ENCODE measurements at places on chromosomes 4 and X. TPM values are rescaled to one million over a fixed set of nuclear protein-coding genes. Genes with fewer than 3 reads are reported as not detected.

Gene HSFX2
- 1.2 TPM for total RNA-seq

Gene TMEM175
- total RNA-seq = 28.9 TPM

Gene VCX
- total RNA-seq = not detected

Gene LUZP4
- not detected for total RNA-seq

Gene NOX1
- total RNA-seq = not detected

Gene ANKRD17
- total RNA-seq = 57.2 TPM

Gene MAGEA9B
- total RNA-seq = not detected

Gene TXK
- 4.0 TPM for total RNA-seq

Gene REPS2
- 16.2 TPM for total RNA-seq

Gene FGA
- 1.6 TPM for total RNA-seq

Gene SLBP
- total RNA-seq = 47.1 TPM
